ENCODE measurements at places on chromosomes 2 and 18. TPM values are rescaled to one million over a fixed set of nuclear protein-coding genes. Genes with fewer than 3 reads are reported as not detected.

- DNase-seq: no peak
These were observed 1233.2 kb upstream of the ZEB2 start for GRCh38 chr2:145753041-145753608.

DNA sequence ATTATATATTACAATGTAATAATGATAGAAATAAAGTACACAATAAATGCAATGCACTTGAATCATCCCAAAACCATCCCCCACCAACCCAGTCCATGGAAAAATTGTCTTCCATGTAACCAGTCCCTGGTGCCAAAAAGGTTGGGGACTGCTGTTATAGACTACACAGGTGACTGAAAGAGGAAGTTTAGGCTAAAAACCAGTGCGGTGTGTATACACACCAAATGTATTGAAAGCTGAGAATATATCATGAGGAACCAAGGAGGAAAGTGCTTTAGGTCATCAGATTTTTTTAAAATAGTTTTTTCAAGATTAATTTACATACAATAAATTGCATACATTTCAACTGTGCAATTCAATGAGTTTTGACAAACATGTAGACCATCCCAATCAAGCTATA lies 20.5 kb upstream of the C1D start:
- DNase-seq: no peak

Gene SNORC
- 0.98 TPM for polyA plus RNA-seq

GRCh38 chr2:238087211-238087610 lies 12.9 kb upstream of the ESPNL start:
- no peak for DNase-seq

Gene NPPC
- polyA plus RNA-seq: 0.37 TPM

Gene GAREM2
- polyA plus RNA-seq: 4.0 TPM

Measured in urinary bladder (tissue), 4 donors.